ENCODE measurements at places on chromosomes 3 and 15.
A peak's percentile ranks its signal among the peaks of the same experiment; 100 is the strongest.

- no peak for DNase-seq
Measured at GRCh38 chr15:40451527-40452158, 10.9 kb downstream of the BAHD1 start.

DNA sequence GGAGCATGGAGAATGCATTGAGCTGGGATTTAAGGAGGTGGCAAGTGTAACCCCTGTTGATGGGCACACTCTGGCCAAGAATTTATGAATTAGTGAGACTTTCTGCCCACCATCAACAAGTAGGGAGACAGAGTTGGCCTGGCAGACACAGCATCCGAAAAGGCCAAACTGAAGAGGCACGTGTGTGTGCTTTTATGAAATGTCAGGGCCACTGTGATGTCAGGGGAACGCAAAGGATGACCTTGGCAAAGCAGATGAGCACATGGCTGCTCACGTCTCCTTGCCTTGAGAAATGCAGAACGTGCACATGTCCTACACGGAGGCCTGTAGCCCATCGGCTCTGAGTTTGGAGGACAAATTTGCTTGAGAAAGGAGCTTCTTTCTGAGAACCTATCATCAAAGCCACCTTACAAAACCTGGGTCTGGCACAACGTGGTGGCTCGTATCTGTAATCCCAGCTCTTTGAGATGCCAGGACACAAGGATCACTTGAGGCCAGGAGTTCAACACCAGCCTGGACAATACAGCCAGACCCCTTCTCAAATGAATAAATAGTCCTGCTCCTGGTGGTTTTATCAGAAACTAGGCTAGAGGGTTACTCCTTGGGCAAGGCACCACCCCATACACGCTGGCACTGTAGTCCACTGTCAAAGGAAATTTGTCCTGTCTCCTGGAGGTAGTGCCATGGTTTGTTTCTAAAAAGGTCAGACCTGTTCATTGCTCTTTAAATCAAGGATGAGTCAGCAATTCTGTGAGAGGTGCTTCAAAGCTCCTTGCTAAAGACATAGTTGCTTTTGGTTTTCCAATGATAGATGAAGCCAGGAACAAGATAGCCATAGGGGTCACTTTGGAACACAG lies 941 bp upstream of the SH3BP5 start:
- no peak for DNase-seq

GRCh38 chr3:176739159-176739558 lies 458.1 kb downstream of the TBL1XR1 start:
- DNase-seq, result no peak

- DNase-seq, result no peak
Measured at GRCh38 chr3:173945170-173945569, 547.6 kb downstream of the NLGN1 start.

- DNase-seq, result peak; percentile 26
Measured at GRCh38 chr3:61783993-61784718, 222.8 kb downstream of the PTPRG start.

DNA sequence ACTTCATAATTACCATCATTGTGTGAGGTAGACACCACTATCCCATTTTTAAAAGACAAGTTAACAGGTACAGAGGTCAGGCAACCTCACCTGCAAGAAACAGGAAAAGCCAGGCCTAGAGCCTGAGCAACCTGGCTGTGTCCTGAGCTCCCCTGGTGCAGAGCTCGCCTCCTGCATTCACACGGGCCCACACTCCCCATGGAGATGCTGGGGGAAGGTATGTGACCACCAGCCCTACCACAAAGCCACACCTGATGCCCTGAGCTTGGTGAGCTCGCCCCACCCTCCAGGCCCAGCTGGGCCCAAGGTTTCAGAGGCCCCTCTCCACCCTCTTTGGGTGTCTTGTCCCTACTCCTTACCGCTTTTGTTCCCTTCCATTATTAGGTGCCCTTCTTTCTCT lies 1.2 kb upstream of the EFCAB12 start:
- DNase-seq, result no peak

DNA sequence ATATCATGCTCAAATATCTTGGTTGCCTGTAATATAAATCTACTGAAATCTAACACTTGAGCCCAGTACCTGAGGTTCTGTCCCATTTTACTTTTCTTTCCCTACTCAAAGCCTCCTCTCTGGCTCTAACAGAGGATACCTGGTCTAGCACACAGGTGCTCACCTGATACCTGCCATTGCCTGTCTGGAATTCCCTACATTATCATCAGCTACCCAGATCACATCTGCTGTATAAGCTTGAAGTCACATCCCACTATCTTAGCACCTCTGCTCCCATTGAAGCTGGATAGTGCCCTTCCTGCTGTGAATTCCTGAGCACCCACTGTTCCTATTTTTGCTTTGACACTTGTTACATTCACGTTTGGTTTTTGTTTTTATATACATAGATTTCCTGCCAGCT lies 30.5 kb downstream of the GYG1 start:
- no peak for DNase-seq

GRCh38 chr15:49720261-49720660 lies 99.4 kb downstream of the DTWD1 start:
- no peak for DNase-seq

DNA sequence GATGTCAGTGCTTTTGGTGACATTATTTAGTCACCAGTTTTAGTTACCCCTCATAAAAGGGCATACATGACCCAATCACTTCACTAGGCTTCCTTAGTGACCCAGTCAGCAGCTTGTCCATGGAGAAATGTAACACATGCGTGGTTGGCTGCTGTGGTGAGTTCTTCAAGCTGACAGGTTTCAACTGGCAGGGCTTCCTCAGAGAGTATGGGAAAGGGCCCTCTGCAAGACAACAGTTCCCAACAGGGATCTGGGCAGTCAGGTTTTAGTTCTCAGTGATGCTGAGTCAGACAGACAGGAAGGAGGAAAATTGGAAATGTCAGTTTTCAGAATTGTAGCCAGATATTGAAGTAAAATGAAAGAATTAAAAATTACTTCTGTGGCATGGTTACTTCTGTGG lies 282.5 kb downstream of the TBL1XR1 start:
- DNase-seq, result peak; percentile 91

DNA sequence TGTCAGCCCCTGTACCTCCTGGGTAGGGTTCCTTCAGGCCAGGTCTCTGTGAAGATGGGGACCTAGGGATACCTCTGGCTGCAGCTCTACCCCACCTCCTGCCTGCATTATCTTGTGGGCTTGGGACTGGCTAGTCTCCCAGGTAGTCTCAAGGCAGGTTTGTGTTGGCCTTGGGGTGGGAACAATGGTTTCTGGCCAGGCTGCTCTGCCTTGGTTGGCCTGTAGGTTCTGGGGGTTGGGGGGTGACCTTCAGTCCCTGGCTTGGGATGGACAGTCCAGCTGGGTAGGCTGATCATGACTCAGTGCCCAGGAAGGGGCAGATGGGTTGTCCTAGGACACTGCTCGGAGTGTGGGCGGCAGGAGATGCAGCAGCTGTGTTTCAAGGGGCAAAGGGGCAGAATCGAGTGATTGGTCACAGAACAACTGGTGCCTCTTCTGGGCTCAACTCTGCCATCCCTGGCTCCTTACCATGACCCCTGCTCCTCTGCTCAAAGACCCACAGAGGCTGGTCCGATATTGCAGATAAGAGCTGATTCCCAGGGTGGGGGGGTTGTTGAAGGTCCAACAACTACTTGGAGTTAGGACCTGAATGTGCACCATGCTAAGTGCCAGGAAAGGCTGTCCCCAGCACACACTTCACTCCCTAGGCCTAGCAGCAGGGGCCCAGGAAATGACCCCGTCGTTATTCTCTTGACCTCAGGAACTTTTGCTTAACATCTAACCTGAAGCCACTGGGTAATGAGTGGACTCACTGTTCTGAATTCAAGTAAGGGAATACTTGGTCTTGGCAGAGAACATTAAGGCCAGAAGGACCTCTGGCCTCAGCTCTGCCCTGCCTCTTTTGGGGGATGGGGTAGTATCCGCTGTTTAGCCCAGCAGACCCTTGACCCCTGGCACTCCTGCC lies 18.1 kb upstream of the BSN start:
- no peak for DNase-seq

- no peak for DNase-seq
Measured at GRCh38 chr15:77004189-77004588, 9.3 kb downstream of the PSTPIP1 start.

GRCh38 chr3:138862924-138863775 lies 28.4 kb upstream of the PIK3CB start:
- peak; percentile 93 for DNase-seq

- DNase-seq, result no peak
Measured at GRCh38 chr3:78986416-78987101, 781.2 kb downstream of the ROBO1 start.

GRCh38 chr3:18745472-18745871 lies 320.3 kb upstream of the SATB1 start:
- no peak for DNase-seq

GRCh38 chr15:86295511-86295910 lies 215.8 kb downstream of the AGBL1 start:
- no peak for DNase-seq

DNA sequence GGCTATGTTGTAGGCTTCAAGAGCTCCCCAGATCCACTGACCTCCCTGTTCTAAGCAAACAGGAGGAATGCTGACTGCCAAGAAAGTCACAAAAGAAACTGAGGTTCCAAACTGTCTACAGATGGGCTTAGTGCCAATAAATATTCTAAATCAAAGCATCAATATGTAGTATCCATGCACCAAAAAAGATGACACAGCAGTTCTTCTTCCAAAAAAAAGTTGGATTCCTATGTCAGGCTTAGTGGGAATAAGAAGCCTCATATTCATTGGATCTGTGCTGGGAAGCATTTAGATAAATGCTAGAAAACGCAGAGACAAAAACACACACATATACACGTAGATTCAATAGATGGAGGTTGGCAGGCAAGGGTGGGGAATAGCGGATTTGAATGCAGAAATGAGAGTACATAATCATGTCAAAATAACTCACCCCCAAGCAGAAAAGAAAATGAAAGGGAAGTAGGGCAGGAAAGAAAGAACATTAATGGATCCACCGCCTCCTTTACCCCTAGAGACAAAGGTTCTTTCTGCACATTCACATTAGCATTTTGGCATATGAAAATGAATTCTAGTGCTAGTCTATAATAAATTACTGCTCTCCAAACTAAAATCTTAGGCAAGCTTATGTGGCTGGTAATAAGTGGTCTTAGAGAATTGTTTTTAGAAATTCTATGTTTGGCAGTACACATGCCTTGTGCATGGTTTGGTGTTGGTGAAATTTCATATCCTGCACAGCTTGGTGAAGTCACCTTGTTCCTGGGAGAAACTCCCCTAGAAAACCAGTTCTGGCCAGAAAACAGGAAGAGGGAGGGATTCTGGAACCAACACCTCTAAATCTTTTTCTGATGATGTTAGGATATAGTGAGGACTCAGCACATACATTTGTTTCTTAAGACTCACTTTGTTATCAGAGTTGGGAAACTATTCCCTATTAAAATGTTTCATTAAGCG lies 283.4 kb downstream of the LSAMP start:
- no peak for DNase-seq

GRCh38 chr15:94272251-94272898 lies 41.0 kb downstream of the MCTP2 start:
- no peak for DNase-seq

- DNase-seq, result no peak
Measured at GRCh38 chr3:54835701-54836100, 92.2 kb downstream of the LRTM1 start.

- DNase-seq, result peak; percentile 93
Measured at GRCh38 chr3:127768346-127769008, 53.8 kb downstream of the MGLL start.

- no peak for DNase-seq
Measured at GRCh38 chr3:194305356-194306108, 45.6 kb downstream of the CPN2 start.

DNA sequence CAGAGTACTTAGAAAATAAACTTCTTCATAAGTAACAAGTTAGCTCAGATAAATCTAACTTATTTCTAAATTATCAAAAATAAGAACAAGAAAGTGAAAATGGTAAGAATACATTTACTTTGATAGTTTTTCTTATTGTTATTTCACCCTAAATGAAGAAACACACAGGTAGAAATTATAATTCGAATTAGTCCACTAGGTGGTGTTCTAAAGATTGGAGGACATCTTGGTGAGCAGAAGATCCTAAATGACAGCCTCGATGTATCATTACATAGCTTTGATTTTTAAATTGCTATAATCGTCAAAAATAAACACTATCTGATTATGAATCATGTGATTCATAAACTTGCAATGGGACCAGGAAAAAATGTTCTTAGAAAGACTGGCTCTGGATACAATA lies 280.8 kb upstream of the UBE2E2 start:
- peak; percentile 18 for DNase-seq

DNA sequence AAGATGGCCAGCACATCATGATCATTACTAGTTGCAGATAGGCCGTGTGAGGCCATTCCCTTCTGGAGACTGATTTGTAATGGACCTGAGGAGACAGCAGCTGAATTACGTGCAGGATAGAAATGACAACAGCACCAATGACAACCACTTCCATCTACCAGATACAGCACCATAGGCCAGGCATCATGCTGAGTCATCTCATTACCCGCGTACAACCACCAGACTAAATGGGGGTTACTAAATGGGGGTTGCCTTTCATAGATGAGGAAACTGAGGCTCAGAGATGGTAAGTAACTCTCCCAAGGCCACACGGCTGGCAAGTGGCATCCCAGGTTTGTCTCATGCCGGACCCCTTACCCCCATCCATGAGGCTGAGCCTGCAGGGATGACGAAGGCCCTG lies 32.8 kb upstream of the FAM107A start:
- no peak for DNase-seq

Data from foreskin keratinocyte (primary cell).